ENCODE measurements at places on chromosomes 6 and 20.

- DNase-seq = no peak
These were observed 101.2 kb upstream of the ARMC2 start for GRCh38 chr6:108746836-108747575.

DNA sequence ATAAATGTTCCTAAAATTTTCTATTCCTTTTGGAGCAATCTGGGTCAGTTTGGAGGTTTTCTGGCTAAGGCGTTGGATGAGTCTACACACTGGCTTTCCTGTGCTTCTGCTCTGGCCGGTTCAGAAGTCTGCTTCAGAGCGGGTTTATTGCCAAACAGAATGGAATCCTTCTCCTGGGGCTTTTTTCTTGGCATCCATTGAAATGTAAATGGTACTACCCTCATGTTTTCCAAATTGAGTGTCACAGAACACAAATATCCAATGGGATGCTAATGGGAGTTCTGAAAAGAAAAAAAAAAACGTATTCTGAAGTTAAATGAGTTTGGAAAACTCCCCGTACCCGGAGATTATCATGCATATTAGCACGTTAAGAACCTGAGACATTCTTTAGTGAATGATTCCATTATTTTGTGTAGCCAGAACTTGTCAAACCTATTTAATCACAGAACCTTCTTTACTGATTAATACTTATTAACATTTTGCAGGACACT is 930.3 kb downstream of the QKI start:
- no peak for DNase-seq

GRCh38 chr6:35139924-35140638 is 1.1 kb downstream of the TCP11 start:
- peak; percentile 57 for DNase-seq

GRCh38 chr6:149335924-149336608 is 18.6 kb downstream of the TAB2 start:
- peak; percentile 73 for DNase-seq

GRCh38 chr20:24664266-24664986 is 195.0 kb downstream of the SYNDIG1 start:
- no peak for DNase-seq

GRCh38 chr6:15249371-15250019 is 3.6 kb downstream of the JARID2 start:
- no peak for DNase-seq

GRCh38 chr20:63639093-63639975 is 12.4 kb upstream of the GMEB2 start:
- no peak for DNase-seq

DNA sequence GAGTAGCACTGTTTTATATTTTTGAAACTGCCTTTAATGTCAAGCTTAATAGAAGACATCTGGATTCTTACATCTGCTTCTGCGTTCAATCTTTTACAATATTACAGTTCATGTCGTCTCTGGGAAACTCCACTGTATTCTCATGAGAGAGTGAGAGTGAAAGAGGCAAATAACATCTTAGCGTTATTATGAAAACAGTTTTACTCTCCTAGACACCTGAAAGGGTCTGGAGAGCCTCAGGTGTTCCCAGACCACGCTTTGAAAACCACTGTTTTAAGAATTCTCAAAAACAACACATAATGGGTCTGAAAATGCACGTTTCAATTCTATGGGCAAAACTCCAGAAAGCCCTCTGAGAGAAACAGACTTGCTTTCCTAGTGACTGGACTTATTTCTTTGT is 63.3 kb downstream of the ARHGAP18 start:
- DNase-seq = no peak

DNA sequence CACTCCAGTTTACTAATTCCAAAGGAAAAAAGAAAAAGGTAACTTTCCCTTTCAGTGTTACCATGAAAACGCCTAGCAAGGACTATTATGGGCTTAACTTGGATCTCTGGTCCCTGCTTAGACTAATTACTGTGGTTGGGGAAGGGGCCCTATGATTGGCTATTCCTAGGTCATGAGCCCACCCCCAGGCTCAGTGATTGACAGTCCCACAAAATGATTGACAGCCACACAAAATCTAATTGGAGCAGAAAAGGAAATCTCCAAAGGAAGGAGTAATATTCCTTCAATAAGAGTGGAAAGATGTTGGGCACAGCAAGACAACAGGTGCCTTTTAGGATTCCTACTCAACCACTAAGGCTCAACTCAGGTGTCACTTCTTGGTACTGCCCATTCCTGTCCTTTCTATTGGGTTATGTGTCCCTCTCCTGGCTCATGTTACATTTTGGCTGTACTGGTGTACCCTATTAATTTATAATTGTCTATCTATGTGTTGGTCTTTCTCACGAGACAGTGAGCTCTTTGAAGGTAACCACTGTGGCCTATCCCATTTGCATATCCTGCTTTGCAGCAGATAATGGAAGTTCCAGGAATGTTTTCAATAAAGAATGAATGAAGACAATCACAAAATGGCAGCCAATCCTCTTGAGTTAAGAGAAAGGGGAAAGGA is 5.5 kb upstream of the UTRN start:
- DNase-seq = no peak

DNA sequence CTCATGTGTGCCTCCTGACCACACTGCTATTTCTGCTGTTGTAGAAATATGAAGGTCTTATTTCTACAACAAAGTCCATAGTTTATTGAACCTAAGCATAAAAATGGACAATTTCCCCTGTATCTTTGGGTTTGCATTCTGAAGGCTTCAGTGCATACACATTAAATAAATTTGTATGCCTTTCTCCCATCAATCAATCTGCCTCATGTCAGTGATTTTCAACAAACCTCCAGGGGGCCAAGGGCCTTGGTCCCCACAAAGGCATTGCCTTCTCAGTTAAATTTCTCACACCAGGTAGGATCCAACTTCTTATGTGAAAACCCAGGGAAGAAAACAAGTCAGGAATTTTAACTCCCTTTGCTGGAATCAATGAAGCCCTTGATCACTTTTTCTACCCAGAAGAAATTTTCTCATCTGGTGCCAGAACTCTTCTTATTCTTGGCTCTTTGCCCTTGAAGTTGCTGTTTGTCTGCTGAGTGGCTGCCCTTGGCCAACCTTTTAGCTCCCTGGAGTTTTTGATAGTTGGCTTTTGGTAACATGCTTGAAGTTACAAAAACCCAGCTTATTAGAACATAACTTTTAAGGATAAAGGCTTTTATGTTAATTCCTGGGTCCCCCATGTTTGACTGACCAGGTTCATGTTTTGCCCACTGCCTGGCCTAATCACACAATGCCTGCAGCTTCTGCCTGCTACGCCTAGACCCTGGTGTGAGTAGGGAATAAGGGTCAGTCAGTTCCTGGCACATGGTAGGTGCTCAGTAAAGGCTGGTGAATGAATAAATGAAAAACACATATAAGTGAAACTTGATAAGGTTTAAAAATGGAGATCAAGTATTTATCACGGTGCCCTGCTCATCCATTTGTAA is 37.0 kb downstream of the SHLD1 start:
- no peak for DNase-seq

DNA sequence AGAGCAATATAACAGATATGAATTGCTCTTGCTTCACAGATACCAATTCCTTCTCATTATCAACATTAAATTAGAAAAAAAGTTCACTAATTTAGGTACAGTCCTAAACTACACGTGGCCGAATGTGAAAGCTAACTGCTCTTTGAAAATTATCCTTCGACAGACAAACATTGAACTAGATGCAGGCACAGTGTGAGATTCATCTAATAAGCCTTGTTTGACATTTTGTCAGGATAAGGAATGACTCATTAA is 1.1 kb downstream of the FAM184A start:
- no peak for DNase-seq

- DNase-seq = no peak
These were observed 19.6 kb downstream of the NT5E start for GRCh38 chr6:85469276-85470022.

DNA sequence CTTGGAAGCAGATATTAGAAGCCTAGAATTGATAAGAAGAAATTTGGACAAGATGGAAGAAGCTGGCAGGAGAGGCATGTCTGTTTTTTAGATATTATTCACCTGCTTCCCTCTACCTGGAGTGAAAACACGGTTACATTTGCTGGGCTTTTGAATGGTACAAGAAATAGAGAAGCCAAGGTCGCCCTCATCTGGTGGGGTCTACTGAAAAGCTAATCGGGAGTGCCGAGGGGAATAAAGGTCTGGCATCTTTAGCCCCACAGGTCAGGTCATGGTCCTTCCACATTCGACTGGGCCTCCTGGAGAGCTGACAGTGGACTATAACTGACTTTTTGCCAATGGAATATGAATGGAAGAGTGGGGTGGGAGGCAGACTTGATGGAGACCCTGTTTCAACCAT is 4.6 kb upstream of the C2 start:
- peak; percentile 41 for DNase-seq

DNA sequence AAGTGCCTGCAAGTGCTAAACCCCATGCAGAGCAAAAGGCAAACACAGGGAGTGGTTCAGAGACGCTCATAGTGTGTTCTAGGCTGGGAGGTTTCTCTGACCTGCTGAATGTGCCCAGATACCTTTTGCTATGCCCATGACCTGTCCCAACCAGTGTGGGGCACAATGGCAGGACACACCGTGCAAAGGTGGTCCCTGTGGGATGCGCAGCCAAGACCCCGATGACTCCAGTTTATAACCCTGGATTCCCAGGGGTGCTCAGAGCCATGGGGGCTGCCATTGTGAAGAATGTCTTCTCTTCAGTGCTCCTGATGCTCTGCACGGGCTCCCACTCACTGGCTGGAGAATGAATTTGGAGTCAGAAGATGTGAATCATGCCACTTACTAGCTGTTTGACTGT is 2.2 kb upstream of the NINL start:
- DNase-seq = no peak

DNA sequence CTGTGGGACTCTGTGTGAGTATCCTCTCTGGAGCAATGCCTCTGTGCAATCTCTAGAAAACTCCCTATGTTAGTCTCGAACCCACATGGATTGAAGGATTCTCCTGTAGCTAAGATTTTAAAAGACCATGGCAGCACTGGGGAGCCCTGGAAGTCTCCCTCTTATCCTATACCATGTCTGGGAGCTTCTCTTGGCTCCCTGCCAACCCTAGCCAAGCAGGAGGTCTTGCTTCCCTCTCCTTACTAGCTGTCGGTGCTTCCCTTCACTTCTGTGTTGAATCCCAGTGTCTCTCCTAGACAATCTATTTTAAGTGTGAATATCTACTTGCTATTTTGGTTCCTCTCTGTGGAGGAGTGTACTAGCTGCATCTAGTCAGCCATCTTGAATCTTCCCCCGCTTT is 118.8 kb upstream of the NRN1 start:
- DNase-seq = no peak

DNA sequence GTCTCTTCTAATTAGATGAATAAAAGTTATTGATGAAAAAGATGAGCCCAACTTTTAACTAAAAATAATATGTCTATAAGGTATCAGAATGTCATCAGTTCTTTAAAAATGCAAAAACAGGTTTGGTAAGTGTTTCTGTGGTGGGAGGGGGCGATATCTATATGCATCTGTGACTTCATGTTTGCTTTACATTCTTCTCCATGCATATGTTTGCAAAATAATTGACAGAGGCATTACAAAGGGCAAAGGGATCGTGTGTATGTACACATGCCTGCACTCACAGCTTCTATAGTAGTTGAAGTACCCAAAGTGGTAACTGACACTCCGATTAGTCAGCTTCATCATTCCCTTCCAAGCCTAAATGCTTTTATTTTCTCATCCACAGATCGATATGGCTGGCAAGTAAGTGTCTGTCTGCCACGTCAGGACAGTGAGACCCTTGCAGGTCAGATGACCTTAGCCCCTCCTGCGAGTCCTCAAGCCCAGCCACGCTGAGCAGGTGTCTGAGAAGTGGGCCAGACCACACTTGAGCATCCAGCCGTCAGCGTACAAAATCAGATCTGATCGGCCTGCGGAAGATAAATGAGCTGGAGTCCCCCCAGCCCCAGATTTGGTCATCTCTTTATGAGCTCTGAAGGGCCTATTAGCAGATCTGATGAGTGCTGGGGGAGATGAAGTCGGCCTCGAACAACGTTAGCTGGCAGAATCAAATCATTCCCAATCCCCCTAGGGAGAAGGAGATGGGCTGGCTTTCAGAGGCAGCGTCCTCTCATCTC is 369.1 kb downstream of the MAFB start:
- DNase-seq = no peak

DNA sequence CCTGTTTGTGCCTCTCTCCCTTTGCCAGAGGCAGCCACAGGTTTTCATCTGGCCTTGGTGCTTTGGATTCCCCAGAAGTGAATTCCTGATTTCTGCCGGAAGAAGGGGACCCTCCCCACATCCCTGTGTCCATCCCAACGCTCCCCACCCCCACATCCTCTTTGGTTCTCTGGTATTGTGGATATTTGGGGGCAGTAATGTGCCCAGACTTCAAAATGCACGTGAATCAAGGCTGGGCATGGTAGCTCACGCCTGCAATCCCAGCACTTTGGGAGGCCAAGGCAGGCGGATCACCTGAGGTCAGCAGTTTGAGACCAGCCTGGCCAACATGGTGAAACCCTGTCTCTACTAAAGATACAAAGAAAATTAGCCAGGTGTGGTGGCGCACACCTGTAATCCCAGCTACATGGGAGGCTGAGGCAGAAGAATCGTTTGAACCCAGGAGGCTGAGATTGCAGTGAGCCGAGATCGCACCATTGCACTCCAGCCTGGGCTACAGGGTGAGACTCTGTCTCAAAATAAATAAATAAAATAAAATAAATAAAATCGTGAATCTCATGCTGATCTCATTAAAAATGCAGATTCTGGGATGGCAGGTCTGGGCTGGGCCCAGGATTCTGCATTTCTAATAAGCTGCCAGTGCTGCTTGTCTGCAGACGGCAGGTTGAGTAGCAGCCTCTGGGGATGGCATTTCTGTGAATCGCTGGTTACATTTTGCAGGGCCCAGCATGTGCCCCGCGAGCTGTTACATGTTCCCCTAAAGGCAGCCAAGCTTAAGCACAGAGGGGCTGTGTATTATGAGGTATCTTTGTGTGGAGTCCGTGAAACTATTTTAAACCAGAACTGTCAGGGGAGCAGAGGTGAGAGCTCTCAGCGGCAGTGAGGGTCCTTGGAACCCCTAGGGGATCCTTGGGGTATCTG is 49.0 kb downstream of the SYNJ2 start:
- no peak for DNase-seq

- DNase-seq = no peak
These were observed 46.4 kb upstream of the DST start for GRCh38 chr6:56689114-56689513.

DNA sequence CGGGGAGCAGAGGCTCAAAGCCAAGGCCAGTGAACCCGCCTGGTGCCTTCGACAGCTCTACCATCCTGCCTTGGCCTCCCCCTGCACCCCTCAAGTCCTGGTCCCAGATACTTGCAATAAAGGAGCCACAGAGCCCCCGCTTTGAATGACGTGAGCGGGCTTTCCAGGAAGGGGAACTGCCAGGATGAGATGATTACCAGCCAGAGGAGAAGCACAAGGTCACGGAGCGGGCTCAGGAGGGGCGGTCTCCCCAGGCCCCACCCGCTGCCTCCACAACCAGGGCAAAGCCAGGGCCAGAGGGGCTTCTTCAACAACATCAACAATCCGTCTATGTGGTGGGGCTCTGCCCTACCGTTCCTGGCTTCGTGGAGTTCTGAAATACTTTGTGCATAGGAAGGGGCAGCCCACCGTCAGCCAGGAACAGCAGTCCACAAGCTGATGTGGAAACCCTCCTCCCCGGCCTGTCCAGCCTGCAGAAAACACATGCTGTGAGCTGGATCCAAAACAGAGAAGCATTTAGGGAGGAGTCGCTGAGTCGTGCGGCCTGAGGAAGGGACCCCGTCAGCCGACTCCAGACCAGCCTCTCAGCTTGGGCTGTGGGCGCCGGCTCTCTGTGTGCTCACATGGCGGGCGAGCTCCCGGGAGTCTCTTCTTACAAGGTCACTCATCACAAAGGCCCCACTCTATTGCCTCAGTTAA is 392.5 kb downstream of the CDH4 start:
- no peak for DNase-seq

Data from inflammatory macrophage (primary cell).